ENCODE measurements at places on chromosomes 3 and 15.

- no peak for DNase-seq
Observed at GRCh38 chr15:55796321-55796965, 53.5 kb upstream of the PRTG start.

DNA sequence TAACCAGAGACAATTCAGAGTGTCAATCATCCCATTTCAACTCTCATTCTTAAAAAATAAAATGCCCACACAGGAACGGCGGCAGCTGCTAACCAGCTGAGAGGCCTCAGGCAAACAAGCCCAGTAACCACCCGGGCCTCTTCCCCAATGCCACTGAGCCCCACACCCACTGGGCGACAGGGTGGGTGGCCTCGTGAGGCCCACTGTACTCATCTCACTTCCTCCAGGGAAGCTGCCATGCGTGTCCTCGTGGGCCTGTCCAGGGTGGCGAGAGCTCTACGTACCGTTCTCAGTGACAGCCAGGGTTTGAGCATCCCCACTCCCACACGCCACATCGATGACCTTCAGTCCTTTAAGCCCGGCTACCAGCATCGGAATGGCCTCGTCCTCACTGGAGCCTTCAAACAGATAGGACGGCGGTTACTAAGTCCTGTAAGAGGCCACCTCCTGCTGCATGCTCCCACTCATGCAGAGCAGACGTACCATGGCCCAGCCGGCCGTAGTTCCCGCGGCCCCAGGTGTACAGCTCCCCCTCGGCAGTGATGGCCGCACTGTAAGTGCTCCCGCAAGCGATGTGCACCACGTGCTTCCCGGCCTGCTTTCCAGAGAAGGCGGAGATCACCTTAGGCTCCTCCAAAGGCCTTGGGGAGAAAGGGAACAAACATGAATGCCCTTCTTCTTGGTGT lies 56.5 kb downstream of the HERC2 start:
- DNase-seq = no peak

DNA sequence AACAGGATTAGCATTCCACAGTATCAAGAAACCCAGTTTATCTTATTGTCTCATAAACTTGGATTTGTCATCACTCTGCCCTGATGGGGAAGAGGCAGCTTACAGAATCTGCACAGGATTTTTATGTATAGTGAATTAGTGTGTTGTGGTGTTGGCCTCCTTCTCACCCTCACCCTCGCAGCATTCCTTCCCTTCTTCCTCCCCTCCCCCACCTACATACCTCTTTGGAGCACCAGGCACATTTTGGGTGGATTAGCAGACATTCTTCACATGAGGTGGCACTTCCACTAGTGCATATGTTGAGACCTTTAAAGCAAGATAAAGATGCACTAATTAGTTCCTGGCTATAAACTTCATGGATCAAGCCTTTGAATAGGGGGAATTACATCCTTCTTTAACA lies 13.9 kb downstream of the ITGB5 start:
- DNase-seq = no peak

GRCh38 chr3:126895178-126896066 lies 87.5 kb upstream of the PLXNA1 start:
- no peak for DNase-seq

GRCh38 chr3:121995161-121996137 lies 26.6 kb downstream of the ILDR1 start:
- no peak for DNase-seq

DNA sequence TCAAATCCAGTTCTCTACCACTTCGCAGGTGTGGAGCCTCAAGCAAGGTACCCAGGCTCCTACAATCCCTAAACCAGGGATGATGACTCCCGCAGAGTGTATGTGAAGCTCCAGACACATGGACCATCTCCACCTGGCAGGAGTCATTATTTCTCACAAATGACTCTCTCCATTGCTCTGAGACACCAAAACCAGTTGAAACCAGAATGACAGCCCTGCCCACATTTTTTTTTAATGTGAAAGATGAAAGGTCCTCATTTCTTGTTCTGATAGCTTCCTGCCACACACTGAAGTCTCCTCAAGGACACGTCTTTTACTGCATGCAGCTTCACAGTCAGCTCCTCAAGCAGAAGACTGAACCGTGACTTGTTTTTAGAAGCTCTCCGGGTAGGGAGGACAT lies 61.4 kb upstream of the ZBTB38 start:
- no peak for DNase-seq

GRCh38 chr3:194886836-194887235 lies 201.2 kb downstream of the FAM43A start:
- DNase-seq = no peak

- DNase-seq = no peak
Observed at GRCh38 chr15:70196372-70197316, 98.9 kb upstream of the TLE3 start.

DNA sequence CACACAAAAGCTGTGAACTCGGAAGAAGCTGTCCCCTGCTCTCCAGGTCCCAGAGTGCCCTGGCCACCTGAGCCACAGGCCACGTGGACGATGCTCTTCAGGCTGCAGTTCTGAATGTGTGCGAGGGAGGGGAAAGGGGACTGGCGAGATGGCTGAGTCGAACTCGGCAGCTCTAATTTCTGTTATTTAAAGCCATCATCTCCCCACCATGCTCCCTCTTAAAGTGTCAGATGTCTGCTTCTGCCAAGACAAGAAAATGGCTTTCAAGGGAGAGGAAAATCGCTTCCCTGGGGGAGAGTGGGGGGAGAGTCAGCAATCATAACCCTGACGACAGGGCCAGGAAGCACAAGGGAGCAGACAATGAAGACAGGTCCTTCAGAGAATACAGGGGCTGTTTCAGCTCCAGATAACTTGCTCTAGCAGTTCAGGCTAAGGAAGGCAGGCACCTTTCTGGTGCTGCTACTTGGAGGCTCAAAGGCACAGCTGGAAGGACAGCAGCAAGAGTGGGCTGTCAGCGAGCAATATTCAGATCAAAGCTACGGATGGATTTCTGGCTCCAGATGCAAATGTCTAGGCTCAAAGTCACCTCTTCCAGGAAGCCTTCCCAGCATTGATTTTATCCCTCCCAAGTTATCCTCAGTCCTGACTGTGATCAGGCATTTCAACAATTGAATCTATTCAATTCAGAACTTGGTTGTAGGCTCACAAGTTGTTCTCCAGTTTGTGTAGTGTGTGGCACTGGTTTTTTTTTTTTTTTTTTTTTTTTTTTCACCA lies 15.5 kb upstream of the CCDC33 start:
- no peak for DNase-seq

- no peak for DNase-seq
Observed at GRCh38 chr15:73716417-73716816, 32.2 kb downstream of the CD276 start.

DNA sequence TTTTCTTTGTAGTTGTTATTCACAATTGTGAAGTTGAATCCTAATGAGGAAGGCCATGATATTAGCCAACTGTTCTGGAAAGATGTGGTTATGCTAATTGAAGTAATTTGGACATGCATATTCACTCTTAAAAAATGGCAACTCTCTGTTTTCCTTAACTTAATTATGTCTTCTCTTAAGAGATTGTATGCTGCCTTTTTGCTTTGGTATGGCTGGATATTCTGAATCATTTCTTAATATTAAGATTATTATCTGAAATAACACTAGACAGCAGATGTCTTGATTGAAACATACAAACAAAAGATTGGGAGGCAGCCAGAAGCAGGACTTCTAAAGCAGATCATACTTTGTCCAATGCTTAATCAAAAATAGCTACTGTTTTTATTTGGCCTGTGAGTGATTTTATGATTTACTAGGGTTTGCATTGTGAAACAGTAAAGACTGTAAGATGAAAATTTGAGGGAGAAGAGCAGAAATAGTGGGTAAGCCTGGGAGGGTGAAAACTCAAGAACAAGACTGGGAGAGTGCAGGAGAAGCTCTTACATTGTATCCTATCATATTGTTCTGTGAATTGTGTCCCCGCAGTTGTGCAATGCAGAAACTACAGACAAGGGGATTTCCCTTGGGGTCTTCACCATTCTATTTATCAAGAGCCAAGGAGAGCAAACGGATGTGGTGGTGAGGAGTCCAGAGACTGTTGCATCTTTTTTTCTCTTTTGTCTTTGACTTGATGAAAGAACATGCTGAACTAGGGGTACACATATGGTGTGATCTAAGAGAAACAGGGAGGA lies 554.8 kb downstream of the TUSC7 start:
- DNase-seq = no peak

DNA sequence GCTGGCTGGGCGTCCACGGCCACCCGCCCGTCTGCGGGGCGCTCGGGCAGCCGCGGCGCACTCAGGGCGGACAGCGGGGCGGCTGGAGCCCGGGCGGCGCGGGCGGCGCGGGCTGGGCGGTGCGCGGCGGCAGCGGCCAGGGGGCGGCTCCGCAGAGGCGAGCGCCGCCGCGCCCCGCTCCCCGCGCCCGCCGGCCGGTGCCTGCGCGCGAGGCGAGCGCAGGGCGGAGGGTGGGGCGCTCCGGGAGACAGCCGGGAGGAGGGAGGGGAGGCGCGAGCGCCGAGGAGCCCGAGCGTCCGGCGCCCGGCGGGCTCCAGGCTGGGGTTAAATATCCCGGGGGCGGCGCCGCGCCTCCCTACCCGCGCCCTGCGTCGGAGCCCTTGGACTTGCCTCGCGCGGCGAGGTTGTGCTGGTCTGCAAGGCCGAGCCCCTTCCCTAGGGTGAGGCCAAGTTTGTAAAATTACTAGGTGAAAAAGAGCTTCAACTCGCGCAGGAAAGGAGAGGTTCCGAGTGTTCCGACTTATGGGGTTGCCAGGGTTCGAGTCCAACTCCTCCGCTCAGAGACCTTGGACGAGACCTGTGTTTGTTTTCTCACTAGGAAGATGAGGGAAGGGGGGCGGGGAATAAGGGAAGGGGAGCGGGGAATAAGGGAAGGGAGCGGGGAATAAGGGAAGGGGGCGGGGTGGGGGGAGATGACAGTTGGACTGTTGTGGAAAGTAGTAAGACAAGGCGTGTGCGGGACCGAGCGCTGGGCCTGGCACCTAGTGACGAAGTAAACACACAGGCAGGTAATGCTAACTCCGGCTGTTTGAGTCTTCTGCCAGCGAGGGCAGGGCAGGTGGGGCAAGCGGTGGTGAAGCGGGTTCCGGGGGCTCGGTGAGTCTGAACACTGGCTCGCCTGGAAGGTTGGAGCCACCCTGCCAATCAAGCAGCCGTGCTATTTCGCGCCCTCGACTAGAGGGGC lies at the start of gene TNFAIP8L3:
TSS of gene TNFAIP8L3 (minus strand) at position 301 of the 964 bp plus-strand sequence. CDS start 311 bp downstream, outside the sequence.
- no peak for DNase-seq

GRCh38 chr3:127547761-127548605 lies 42.5 kb downstream of the TPRA1 start:
- peak; percentile 58 for DNase-seq

DNA sequence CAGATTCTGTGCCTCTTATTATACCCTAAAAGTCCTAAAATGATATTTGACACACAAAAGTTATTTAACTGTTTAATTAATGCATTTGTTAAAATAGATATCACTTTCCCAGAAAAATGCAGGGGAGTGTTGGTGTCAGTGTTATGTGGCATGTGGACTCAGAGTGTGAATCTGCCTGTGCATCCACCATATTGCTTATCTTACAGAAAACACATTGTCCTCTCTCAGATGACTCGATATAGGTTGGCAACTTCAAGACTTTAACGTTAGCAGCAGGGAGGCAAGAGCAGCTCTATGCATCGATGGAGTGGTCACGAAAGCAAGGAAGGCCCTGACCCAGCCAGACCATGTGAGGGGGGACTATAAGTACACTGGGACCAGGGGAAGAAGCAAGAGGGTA lies 165.4 kb upstream of the DCBLD2 start:
- DNase-seq = no peak

DNA sequence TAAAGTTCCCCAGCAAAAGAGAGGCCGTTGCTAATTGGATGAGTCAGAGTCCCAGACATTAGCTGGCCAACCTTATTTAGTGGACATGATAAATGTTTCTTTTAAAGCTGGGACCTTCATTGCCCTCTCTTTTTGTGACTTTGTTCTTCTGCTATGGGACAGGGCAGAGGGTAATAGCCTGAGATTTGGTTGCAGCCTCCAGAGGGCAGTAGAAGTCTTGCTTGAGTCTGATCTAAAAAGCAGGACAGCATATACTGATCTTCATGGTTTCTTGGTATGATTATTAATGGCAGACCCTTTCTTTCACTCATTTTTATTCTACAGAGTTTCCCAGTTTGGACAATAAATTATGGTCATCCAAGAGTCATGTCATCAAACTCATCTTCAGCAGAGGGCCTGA lies 25.1 kb upstream of the ZKSCAN7 start:
- no peak for DNase-seq

DNA sequence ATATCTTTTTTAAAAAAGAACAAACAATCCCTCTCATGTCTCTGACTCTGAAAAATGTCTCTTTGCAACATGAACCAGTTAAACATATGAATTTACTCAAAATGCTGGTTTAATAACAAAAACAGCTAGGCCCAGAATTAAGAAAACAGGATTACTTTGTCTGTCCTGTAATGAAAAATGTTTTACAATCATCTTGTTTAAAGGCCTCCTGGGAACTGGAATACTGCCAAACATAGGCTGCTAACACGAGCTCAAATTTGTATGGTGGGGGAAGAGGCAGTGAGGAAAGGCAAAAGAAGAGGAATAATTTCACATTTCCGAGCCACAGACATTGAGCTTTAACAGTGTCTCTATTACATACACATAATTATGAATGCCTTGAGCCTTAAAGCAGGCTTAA lies 61.7 kb upstream of the PPIB start:
- DNase-seq = no peak

GRCh38 chr15:73264881-73265280 lies 103.9 kb downstream of the HCN4 start:
- no peak for DNase-seq

- DNase-seq = no peak
Observed at GRCh38 chr3:4284865-4285264, 18.3 kb upstream of the SETMAR start.

GRCh38 chr15:74642734-74643664 lies 27.4 kb downstream of the CLK3 start:
- no peak for DNase-seq

DNA sequence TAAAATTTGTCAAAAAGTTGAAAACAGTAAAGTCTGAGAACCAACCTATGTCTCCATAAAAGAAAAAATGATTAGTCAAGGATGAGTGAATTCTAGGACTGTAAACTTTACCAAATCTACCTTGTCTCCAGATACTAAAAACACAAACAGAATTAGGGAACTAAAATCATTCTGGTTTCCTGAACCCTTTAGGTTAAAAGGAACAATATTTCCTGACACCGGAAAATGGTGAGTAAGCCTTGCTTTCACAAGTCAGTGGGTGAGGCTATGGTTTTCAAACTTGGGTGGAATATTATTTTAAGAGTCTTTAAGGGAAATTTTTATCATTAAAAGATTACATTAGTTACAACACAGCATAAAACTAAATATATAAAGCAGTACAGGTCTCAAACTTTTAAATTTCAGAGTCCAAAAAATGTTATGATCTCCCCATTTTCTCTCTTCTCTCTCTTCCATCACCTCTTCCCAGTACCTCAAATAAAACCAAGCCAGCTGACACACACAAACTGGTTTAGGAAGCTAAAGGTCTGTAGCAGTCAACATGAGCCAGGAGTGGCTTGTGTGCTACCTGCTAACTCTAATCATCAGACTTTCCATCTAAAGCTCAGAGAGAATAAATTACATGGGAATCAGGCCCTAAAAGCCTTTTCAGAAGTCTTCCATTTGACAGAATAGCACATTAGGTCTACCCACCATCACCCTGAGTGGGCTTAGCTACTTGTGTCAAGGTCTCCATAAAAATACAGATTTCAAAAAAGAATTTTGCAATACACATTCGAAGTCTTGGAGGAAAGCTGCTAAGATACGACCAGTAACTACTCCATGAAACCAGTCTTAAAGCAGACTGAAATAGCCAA lies 2.2 kb downstream of the SLC12A6 start:
- DNase-seq = no peak

All from activated T-helper 1 cell treated with anti-CD3 and anti-CD28 coated beads, Interleukin-2, amount 50 U/mL, for 16 hours (primary cell).